ENCODE measurements at places on chromosomes 6 and 20.

DNA sequence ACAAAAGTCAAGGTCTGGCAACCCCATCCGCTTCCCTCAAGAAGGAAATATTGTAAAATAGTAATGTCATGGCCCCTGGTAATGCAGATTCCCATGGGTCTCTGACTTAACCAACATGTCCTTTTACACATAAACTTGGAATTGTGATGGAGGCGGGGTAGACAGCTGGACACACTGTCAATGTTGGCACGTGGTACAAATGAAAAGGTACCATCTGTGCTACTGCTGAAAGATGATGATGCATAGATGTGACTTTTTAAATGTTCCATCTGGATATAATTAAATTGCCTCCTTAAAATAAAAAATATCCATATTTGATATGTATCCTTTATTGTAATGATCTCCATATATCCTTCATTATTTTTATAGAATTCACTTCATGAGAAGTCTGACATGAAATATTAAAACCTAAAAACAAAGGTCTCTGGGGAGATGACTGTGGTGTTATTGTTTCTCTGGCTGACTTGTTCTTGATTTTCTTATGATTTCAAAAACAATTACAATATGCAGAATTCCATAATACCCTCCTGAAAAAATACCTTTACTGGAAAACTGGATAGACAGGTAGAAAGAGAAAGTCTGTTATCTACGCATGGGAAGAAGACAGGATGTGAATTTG lies 104.5 kb downstream of the MKKS start:
- no peak for DNase-seq

DNA sequence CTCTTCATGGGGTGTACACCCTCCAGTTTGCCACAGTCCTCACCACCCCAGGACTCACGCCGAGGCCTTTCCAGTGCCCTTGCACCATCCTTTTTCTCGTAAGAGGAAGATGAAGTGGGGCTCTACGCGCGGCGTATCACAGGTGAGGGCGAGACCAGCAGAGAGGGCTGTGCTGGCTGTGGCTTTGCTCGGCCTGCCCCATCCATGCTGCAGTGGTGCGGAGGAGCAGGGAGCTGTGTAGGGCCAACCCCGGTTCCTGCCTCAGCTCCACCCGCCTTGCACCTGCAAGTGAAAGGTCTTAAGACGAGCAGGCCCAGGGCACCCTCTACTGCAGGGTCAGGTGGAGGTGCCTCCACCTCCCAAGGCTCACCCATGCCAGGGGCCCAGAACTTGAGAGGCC lies 24.1 kb downstream of the RBCK1 start:
- DNase-seq = no peak

GRCh38 chr20:50449738-50450492 lies 60.3 kb upstream of the PTPN1 start:
- no peak for DNase-seq

GRCh38 chr6:127841811-127842210 lies 59.0 kb downstream of the THEMIS start:
- DNase-seq = no peak

GRCh38 chr6:23534351-23534750 lies 591.7 kb upstream of the NRSN1 start:
- no peak for DNase-seq

- DNase-seq = no peak
Measured at GRCh38 chr20:7723284-7723683, 217.0 kb downstream of the HAO1 start.

- DNase-seq = no peak
Measured at GRCh38 chr6:161853657-161854056, 579.8 kb upstream of the AGPAT4 start.

DNA sequence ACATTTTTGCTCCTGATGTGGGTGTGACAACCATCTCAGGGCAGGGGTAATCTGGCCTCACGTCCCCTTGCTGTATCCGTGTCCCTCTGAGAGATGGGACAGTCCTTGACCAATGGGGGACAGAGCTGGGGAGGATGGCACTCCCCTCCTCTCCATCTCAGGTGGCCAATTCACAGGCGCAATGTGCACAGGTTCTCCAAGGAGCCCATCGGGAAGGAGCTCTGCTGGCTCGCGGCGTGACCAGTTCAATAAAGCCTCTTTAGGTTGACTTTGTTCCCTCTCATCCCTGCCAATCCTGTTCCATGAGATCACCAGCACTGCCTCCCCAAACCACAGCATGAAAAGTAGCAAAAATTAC lies 196.3 kb upstream of the SLC24A3 start:
- no peak for DNase-seq

GRCh38 chr20:31939661-31940060 lies 12.2 kb downstream of the PDRG1 start:
- DNase-seq = no peak

DNA sequence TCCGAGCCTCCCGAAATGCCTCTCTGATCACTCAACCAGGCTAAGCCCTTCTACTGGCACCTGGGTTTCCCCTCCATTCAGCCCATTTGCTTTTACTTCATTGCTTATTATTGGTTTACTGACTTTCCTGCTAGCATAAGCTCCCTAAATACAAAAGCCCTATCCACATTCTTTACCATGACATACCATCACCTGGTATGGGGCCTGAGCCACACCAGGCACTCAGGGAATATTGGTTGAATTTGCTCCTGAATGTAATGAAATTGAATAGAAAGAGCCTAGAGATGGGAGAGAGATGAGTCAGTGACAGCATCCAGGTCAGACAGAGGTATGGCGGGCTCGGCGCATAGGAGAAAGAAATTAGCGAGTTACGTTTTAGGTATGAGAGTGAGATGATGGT lies 120.0 kb downstream of the CD164 start:
- DNase-seq = no peak

DNA sequence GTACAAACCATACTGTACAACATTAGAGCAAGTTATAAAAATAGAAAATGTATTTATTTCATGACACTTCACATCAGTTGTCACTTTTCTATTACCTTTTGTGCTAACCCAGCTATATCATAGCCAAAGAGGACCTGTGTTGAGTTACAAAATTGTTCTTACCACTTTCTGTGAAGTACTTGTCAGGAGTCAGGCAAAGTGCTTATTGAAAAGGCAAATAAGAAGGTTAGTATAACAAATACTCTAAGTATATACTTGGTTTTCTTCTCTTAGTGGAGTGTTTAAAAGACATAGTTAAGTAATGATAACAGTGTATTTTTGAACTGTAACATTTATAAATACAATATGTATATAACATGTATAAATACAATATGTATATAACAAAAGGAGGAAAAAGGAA lies 88.9 kb downstream of the HIVEP1 start:
- no peak for DNase-seq

GRCh38 chr6:118810420-118811027 lies 83.4 kb upstream of the ASF1A start:
- no peak for DNase-seq

Measured in 8988T (cell line).